ENCODE measurements at places on chromosomes 3 and 15. TPM values are rescaled to one million over a fixed set of nuclear protein-coding genes. Genes with fewer than 3 reads are reported as not detected.

KBTBD13 gene
- not detected for total RNA-seq

RLBP1 gene
- not detected for total RNA-seq

MYZAP gene
- total RNA-seq, result 1.0 TPM

PRR20G gene
- 0.80 TPM for total RNA-seq

DET1 gene
- total RNA-seq, result 5.4 TPM

Measured in A549 treated with GW870086 at 1 μM for 4 hours (cell line).